ENCODE measurements at places on chromosomes 3 and 15. TPM values are rescaled to one million over a fixed set of nuclear protein-coding genes. Genes with fewer than 3 reads are reported as not detected.

LRRC58 gene
- total RNA-seq, result 39.5 TPM

AP2M1 gene
- total RNA-seq, result 364 TPM

SLC28A1 gene
- not detected for total RNA-seq

LAMB2 gene
- total RNA-seq, result 202 TPM

GRCh38 chr3:151084893-151085226 lies 604 bp upstream of the MED12L start:
- DNase-seq, result no peak

DNA sequence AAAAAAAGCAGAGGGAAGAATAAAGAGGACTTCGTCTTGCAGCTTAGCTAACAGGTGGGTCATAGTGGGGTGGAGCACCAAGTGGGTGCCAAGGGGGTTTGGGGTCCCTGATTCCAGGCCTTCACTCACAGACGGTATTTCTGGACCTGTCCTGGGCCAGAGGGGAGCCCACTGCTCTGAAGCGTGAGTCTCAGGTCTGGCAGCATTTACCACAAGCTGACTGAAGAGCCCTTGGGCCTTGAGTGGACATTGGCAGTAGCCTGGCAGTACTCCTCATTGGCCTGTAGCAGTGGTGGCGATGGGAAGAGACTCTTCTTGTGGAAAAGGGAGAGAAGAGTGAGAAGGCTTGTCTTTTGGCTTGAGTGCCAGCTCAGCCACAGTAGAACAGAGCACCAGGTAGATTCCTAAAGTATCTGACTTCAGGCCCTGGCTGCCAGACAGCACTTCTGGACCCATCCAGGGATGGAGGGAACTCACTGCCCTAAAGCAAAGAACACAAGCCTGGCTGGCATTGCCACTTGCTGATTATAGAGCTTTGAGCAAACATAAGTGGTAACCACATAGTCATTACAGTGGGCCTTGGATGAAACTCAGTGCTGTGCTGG lies 72.9 kb downstream of the GLDN start:
- no peak for DNase-seq

DNA sequence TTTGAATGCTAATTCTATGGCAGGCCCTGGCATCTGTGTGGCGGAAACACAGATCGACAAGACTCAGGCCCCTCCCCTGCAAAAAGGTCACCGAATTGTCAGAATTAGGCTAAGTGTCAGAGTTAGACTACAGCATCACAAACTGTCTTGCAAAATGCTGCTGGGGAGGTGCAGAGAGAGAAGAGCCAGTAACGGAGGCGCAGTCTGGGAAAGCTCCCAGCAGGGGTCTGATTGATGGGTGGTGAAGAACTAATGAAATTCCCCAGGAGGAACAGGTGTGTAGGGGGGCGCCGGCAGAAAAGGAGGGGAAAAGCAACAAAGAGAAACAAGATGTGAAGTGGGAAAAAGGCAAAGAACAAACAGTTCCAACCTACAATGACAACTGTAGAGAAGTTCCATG lies 72.7 kb upstream of the TAMM41 start:
- no peak for DNase-seq

Data from fibroblast of the aortic adventitia (primary cell).